ENCODE measurements at places on chromosomes 6 and 20.

- H3K27ac ChIP-seq: no peak overlapping the region
- H3K4me1 ChIP-seq: peaks cover 4% of the 10 kb centered on the region
- H3K36me3 ChIP-seq: no peaks in the 10 kb centered on the region
- DNase-seq: peak; percentile 35
- no peak overlapping the region for H3K4me3 ChIP-seq
- H3K27me3 ChIP-seq: no peaks in the 10 kb centered on the region
Observed at GRCh38 chr6:89281779-89282246, 33.3 kb downstream of the GABRR2 start.

DNA sequence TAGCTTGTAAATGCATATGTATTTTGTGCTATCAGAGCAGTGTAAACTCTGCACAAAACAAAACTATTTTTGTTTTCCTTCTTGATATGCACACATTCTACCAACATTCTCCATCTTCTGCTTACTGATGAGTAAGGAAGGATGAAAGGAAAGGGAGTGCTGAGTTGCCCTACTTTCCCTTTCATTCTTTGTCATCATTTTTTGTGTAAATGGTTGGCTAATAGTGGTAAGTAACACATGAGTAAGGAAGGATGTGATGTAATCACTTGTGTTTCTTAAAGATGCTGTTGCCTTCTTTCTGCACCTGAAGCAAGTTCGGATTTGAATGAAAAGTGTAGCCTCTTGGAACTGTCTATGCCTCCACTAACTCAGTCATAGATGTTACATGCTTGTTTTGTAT, 4.6 kb upstream of the REV3L start:
- H3K27me3 ChIP-seq: peaks cover 6% of the 10 kb centered on the region
- no peak overlapping the region for H3K4me3 ChIP-seq
- peaks cover 7% of the 10 kb centered on the region for H3K4me1 ChIP-seq
- H3K27ac ChIP-seq: no peak overlapping the region
- H3K36me3 ChIP-seq: no peaks in the 10 kb centered on the region

DNA sequence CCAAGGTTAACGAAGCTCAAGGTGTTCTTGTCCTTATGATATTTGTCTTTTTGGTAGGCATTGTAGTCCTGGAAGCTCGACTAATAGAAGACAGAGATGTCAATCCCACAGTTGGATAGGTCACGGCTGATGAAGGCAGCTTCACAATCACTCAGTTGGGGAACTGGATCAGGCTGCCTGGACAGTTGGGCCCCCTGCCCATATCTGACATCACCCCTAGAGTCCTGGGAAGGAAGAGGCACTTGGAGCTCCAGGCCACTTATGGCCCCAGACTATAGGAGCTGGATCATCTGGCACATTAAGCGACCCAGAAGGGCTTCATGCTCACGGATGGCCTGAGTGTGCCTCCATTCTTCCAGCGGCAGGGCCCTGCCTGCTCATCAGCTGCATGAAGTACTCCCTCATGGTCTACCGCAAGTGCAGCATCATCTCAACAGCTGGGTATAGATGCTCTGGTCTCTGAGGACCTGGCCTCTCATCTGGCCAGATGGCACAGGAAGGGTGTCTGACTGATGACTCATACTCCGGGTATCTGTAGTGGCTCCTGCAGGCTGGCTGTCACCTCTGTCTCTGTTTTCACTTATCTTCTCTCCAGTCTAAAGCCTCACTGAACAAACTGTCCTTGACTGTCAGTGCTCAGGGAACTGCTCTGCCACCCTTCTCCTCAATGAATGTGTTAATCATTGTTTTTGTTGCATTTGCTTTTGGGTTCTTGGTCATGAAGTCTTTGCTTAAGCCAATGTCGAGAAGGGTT, 29.2 kb upstream of the SSR1 start:
- H3K4me1 ChIP-seq: peaks cover 4% of the 10 kb centered on the region
- H3K4me3 ChIP-seq: no peak overlapping the region
- peaks cover 4% of the 10 kb centered on the region for H3K36me3 ChIP-seq
- DNase-seq: no peak

GRCh38 chr20:8331740-8332412, 199.8 kb downstream of the PLCB1 start:
- no peak overlapping the region for H3K27ac ChIP-seq
- H3K4me1 ChIP-seq: peaks cover 8% of the 10 kb centered on the region
- peaks cover 2% of the 10 kb centered on the region for H3K27me3 ChIP-seq
- no peak overlapping the region for H3K4me3 ChIP-seq
- DNase-seq: no peak

DNA sequence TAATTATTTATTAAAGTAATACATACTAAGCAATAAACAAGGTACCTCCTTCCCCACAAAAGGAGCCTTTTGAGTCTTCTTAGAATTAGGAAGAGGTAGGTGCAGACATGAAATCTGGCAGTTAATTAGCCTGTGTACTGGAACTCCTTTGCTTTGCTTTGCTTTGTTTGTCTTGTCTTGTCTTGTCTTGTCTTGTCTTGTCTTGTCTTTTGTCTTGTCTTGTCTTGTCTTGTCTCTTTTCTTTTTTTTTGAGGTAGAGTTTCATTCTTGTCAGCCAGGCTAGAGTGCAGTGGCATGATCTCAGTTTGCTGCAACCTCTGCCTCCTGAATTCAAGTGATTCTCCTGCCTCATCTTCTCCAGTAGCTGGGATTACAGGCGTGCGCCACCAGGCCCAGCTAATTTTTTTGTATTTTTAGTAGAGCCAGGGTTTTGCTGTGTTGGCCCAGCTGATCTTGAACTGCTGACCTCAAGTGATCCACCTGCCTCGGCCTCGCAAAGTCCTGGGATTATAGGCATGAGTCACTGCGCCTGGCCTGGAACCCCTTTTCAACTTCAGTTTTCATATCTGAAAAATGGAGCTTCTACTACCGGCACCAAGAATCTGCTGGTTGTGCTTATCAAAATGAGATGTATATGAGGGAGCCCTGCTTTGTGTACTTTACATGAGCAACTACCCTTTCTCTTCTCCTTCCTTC, 301.2 kb downstream of the CDKAL1 start:
- peaks cover 2% of the 10 kb centered on the region for H3K4me1 ChIP-seq
- H3K36me3 ChIP-seq: no peaks in the 10 kb centered on the region
- H3K27ac ChIP-seq: no peak overlapping the region

DNA sequence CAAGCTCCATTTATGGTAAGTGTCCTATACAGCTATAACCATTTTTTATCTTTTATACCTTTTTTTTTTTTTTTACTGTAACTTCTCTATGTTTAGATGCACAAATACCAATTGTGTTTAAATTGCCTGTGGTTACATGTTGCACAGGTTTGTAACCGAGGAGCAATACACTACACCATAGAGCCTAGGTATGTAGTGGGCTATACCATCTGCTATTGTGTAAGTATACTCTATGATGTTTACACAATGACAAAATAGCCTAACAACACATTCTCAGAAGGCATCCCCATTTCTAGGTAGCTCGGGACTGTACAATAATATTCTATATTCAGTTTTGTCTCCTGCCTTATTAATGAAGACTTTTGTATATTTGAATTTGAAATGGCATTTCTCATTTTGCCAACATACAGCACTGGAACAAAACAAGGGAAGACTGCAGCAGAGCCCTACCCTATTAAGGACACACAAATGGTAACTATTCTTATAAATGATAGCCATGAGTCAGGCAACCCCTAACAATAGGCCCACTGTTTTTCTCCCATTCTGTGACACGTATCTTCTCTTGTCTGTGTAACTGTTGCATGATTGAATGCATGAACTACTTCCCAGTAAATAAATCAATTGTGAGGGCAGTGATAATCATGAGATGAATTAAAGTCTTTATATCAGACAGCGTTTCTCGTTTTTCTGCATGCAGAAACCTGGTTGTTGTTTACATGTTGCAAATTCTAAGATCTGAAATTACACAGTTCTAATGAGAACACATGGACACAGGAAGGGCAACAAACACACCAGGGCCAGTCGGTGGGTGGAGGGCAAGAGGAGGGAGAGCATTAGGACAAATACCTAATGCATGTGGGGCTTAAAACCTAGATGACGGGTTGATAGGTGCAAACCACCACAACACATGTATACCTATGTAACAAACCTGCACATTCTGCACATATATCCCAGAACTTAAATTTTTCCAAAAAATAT, 173.9 kb downstream of the EPM2A start:
- H3K27ac ChIP-seq: no peak overlapping the region
- no peaks in the 10 kb centered on the region for H3K36me3 ChIP-seq
- no peak overlapping the region for H3K4me3 ChIP-seq
- no peaks in the 10 kb centered on the region for H3K4me1 ChIP-seq
- H3K27me3 ChIP-seq: no peaks in the 10 kb centered on the region

DNA sequence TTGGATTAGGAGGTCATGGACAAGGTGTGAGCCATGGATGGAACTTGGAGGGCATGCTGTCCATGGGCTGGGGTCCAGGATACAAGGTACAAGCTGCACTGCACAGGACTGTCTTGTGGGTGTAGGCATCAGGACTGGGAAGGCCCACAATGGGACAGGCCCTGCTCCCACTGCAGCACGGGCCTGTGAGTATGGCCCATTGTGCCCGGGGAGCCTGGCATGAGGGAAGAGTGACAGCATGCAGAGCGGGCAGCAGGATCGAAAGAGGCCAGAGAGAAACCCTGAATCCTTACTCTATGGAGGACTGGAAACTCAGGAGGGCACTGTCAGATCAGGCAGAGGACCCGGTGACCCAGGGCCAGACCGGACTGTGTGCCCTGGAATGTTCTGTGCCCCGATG, 211.3 kb downstream of the PREX1 start:
- peaks cover 4% of the 10 kb centered on the region for H3K4me1 ChIP-seq
- no peak overlapping the region for H3K4me3 ChIP-seq
- no peaks in the 10 kb centered on the region for H3K36me3 ChIP-seq

GRCh38 chr6:170128811-170129681, 161.8 kb downstream of the DLL1 start:
- no peak for DNase-seq
- peaks cover 4% of the 10 kb centered on the region for H3K27me3 ChIP-seq
- H3K36me3 ChIP-seq: no peaks in the 10 kb centered on the region
- H3K4me3 ChIP-seq: no peak overlapping the region
- no peak overlapping the region for H3K27ac ChIP-seq

- H3K27me3 ChIP-seq: no peaks in the 10 kb centered on the region
- no peak overlapping the region for H3K4me3 ChIP-seq
- H3K4me1 ChIP-seq: peaks cover 6% of the 10 kb centered on the region
- H3K27ac ChIP-seq: no peak overlapping the region
Observed at GRCh38 chr6:51542475-51542874, 544.9 kb downstream of the PKHD1 start.

DNA sequence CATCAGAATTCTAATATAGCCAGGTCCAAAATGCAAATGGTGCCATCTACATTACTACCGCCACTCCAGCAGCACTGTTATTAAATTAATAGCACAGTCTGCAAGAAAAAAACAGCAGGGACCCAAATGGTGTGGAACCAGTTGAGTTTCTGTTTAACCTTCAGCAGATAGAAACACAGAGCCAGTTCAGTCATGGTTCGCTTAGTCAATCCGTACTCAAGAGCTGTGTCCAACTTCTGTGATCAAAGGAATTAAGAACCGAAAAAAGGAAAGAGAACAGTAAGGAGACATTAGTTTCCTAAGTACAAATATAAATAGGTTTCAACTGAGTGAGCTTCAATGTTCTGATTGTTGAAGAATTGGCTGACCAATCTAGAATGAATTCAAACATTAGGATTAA, 107.7 kb downstream of the TRDN start:
- H3K27ac ChIP-seq: no peak overlapping the region
- H3K4me3 ChIP-seq: no peak overlapping the region
- DNase-seq: no peak
- H3K36me3 ChIP-seq: no peaks in the 10 kb centered on the region

DNA sequence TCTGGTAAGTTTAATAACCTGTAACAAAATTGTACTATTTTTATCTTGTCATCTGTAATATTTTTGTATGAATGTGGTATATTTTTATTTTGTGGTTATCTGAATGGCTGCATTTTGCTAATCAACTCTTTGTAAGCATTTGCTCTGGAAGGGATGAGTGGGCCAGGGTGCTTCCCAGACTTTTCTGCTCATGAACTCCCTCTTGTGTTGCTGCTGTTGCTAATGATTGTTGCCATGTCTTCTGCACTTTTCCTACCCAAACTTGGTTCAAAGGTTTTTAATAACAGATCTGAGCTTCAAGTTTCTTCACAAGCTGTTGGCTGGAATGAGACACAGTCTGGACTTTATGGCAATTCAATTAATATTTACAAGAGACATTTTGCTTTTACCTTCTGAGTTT, 1005.7 kb downstream of the HACE1 start:
- no peaks in the 10 kb centered on the region for H3K36me3 ChIP-seq
- H3K27ac ChIP-seq: no peak overlapping the region
- no peaks in the 10 kb centered on the region for H3K27me3 ChIP-seq
- DNase-seq: no peak
- no peak overlapping the region for H3K4me3 ChIP-seq
- H3K4me1 ChIP-seq: no peaks in the 10 kb centered on the region

GRCh38 chr6:76553256-76553655, 480.8 kb upstream of the IMPG1 start:
- H3K27ac ChIP-seq: no peak overlapping the region
- peaks cover 5% of the 10 kb centered on the region for H3K4me1 ChIP-seq
- no peak for DNase-seq
- H3K4me3 ChIP-seq: no peak overlapping the region

DNA sequence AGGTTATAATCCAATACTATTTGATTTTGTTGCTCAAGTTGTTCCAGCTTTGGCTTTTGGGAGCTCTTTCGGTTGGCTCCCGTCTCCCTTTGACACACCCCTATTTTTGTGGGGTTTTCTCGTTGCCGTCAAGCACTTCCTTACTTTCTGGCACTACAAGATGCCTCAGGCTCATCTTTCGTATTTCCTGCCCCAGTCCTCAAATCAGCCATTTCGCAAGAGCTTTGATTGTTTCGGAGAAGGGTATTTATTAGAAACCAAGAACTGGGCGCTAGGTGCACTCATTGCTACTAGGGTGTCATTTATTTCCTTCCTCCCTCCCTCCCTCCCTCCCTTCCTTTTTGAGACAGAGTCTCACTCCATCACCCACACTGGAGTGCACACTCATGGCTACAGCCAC, 13.3 kb upstream of the SOX12 start:
- H3K4me3 ChIP-seq: no peak overlapping the region
- H3K27ac ChIP-seq: no peak overlapping the region
- no peaks in the 10 kb centered on the region for H3K27me3 ChIP-seq
- H3K36me3 ChIP-seq: no peaks in the 10 kb centered on the region
- peaks cover 10% of the 10 kb centered on the region for H3K4me1 ChIP-seq

DNA sequence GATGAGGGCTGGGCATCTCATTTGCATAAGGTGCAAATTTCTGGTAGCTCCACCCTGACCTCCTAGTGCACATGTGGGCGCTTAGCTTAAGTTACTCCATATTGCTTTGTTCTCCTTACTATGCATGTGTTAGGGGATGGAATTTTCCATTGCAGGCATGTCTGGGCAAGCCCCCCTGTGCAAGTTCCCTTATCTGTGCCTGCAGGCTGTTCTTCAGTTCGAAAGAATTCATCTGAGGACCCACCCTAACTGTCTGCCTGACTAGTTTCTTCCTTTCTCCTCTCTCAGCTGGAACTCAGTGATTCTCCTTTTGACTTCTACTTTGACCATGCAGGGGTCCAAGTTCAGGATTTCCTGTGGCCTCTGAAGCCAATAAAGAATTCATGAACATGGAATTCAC, 30.2 kb downstream of the CCDC170 start:
- H3K27ac ChIP-seq: no peak overlapping the region
- no peak overlapping the region for H3K4me3 ChIP-seq
- peaks cover 2% of the 10 kb centered on the region for H3K27me3 ChIP-seq
- no peak for DNase-seq
- H3K4me1 ChIP-seq: no peaks in the 10 kb centered on the region
- peaks cover 14% of the 10 kb centered on the region for H3K36me3 ChIP-seq

Measured in glutamatergic neuron (in vitro differentiated cells).